ENCODE measurements at places on chromosomes 12 and 14.

- no peak for DNase-seq
Observed at GRCh38 chr12:17459214-17459613, 630.8 kb downstream of the RERGL start.

DNA sequence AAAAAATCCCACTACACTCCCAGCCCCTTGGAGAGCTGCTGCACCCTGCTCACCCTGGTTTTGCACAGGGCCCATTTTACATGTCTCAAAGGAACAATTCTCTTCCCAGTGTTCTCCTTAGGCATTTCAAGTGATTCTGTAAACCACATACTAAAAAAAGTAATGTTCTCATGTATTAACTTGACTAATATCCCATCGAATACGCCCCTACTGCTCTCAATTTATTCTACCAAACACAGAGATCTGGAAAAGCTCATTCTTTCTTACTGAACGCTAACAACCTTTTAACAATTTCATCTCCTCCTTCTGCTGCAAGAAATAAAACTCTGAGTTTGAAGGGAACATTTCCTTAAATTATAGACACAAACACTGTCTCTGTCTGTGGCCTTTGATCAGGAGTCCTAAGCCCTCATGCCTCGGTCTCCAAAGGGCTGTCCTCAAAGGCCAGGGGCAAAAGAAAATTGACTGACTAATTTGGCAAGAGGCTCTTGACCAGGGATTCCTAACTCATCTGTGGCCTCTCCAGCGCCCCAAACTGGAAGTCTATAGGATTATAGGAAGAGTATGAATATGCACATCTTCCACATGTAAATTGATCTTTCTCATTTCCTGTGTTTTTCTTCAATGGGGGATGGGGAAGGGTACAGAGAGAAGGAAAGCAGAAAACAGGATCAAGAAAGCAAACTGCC lies 17.1 kb upstream of the TSPAN11 start:
- DNase-seq: no peak

GRCh38 chr12:115949675-115950074 lies 327.8 kb downstream of the MED13L start:
- no peak for DNase-seq

DNA sequence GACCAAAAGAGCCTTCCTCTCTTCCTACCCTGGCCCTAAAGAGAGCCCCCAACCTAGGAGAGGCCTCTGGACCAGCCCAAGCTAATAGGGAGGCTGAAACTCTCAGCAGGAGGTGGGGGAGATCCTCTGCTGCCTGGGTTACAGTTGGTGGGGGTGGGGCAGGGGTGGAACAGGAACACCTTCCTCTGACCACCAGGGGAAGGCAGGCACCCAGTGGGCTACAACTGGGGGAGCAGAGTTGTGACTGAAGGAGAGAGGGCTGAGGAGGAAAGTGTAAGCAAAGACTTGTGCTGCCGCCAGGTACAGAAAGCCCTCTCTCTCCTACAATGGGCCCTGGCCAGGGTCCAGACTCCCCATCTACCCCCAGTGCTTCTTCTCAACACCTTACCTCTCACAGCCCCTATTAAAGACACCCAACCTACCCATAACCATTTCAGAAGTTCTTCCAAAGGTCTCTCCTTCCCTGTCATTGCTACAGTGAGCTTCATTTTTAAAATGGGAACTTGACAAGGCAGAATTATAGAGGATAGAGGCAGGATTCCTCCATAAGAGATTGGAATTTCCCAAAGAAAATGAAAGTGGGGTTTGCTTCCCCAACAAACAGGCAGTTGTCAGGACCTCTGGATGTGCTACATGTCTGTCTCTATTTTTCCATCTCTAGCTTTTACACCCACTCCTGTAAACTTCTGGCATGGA lies 1.4 kb downstream of the MYO1A start:
- DNase-seq: no peak

GRCh38 chr12:116639765-116640164 lies 80.6 kb downstream of the MAP1LC3B2 start:
- DNase-seq: no peak

DNA sequence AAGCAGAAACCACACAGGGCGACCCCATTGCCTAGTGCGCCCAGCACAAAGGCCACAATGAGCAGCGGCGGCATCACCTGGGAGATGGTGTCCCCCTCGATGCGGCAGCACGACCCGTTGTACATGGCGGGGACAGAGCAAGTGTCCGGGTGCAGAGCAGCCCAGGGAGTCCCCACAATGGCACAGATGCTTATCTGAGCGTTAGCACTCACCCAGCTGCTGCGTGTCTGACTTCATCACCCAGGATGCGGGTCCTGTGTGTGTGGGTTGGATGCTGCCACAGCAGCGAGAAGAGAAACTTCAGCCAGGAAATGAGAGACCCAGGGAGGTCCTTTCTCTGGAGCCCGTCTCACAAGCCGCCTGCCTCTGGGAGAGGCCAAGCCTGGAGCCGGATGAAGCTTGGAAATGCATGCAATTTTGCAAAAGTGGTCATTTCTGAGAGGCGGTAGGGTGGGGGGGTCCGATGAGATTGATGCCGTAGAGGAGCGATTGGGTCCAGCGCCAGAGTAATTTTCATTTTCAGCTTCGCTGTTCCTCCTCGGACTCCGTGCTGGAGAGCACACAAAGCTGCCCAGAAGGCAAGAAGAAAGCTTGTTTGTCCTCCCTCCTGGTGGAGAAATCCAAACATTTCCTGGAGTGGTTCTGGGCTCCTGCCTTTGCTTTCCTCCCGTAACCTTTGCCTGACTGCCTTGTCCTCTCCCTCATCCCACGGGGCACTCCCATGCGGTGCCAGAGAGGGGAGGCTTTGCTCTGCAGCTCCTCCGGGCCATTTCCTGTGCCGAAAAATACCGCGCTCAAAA lies at the start of gene HCAR1:
Gene HCAR1, minus strand, starts transcription at position 630 of the 800 bp plus-strand sequence. Its CDS starts 505 bp downstream, at position 125.
- DNase-seq: no peak

GRCh38 chr14:72476657-72477499 lies 417.0 kb downstream of the DPF3 start:
- no peak for DNase-seq

DNA sequence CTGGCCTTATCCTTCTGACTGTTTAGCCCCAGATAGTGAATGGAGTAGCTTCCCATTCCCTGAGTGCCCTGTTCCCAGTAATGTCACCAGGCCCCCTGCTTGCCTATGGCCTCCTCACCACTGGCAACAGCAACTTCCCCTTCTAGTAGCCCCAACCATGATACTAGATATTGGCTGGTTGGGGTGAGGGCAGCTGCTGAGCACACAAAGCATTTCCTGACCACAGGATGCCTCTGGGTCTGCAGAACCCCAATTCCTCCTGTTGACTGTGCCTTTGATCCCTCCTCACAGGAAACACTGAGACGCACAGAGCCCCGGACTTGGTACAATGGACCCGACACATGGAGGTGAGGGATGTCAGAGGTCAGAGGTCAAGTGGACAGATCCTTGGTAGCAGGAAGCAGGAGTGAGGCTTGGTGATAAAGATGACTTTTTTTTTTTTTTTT lies 597 bp downstream of the SOAT2 start:
- no peak for DNase-seq

GRCh38 chr12:89390802-89391673 lies 38.7 kb upstream of the DUSP6 start:
- no peak for DNase-seq

GRCh38 chr14:33734387-33734786 lies 216.5 kb downstream of the EGLN3 start:
- DNase-seq: no peak

GRCh38 chr12:116544656-116545055 lies 14.5 kb upstream of the MAP1LC3B2 start:
- no peak for DNase-seq

DNA sequence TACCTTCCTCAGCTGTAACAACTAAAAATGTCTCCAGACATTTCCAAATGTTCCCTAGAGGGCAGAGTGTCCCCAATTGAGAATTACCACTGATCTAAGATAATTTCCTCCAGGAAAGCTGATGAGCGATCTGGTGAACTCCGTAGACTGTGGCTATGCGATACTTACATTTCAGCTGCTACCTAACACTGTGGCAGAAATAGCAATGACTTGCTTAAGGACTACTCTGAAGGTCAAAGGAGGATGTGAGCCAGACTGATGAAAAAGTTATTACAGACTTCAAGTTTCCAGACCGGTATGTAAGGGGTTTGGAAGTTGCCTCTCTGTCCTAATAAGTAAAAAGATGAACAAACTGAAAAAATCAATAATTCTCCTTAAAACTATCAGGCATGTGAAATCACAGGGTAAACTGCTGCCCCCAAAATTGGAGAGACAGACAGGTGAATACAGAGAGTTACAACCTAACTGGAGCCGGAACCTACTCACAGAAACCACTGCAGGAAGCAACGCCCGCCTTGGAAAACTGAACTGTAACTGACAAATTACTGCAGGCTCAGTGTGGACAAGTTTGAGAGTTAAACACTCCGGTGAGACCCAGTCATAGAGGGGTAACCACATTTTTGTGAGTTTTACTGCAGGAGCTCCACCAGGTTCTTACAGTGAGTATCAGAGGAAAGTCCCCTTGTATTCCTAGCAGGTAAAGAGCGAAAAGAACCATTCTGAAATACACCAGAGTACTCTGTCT lies 60.0 kb upstream of the PARP11 start:
- DNase-seq: no peak

DNA sequence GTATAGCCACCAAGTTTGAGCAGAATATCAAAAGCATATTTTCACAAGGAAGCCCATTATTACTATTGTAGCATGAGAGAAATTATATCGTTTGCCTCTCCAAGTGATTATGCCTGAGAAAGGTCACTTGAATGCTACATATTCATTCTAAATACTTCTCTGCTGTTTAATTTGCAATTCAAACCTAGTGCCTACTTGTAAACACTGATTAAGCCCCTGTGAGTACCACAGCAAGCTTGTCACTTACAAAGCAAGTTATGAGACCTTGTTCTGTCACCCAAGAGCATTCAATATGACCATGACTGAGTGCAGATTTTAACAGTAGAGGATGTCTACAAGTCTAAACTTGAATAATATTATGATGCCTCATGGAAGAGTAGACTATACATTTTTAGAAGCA lies 124.7 kb upstream of the SSTR1 start:
- no peak for DNase-seq

DNA sequence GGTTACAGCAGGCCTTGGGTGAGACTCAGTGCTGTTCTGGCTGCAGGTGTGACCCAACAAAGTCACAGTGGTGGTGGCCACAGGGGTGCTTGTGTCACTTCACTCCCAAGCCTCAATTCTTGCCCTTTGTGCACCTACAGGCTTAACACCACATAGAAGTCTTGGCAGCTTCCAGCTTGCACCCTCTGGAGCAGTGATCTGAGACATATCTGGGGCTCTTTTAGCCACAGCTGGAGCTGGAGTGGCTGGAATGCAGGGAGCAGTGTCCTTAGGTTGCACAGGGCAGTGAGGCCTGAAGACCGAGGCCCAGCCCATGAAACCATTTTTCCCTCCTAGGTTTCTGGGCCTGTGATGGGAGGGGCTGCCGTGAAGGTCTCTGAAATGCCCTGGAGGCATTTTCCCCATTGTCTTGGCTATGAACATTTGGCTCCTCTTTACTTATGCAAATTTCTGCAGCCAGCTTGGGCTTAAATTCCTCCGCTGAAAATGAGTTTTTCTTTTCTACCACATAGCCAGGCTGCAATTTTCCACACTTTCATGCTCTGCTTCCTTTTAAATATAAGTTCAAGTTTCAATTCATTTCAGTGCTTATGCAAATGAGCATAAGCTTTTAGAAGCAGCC lies 37.7 kb downstream of the ADAM21 start:
- no peak for DNase-seq

GRCh38 chr12:125330645-125331341 lies 265.6 kb downstream of the AACS start:
- DNase-seq: no peak

- DNase-seq: no peak
Observed at GRCh38 chr14:80037349-80037748, 174.0 kb downstream of the DIO2 start.

GRCh38 chr14:22519877-22520685 lies 68.9 kb downstream of the DAD1 start:
- DNase-seq: peak; percentile 33

DNA sequence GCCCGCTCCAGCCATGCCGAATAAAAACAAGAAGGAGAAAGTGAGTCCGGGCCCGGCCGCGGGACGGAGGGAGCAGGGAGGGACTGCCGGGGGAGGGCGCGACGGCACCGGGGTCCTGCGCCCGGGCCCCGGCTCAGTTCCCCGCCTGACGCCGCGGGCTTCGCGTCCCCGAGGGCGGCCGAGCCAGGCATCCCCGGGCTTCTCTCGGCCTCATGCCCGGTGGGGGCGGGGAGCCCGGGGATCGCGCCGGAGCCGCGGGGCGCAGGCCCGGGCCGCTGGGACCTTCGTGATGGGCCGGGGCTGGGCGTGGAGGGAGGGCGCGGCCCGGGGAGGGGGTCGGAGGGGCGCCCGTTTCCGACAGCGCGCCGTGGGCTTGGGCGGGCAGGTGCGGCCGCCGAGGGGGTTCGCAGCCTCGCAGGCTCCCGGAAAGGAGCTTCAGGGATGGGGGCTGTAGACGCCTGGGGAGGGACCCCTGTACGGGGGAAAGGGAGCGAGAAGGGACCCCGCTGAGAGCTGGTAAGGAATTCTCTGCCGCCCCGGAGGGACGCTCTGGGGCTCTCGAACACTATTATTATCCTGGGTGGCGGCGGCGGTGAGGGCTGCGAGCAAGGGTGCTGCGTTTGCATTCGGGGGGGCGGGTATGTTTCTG lies 496 bp downstream of the PPP2R5C start:
- DNase-seq: no peak

- no peak for DNase-seq
Observed at GRCh38 chr12:122226366-122227125, 694 bp upstream of the DIABLO start.

GRCh38 chr12:132071830-132072384 lies 72.2 kb downstream of the DDX51 start:
- no peak for DNase-seq

DNA sequence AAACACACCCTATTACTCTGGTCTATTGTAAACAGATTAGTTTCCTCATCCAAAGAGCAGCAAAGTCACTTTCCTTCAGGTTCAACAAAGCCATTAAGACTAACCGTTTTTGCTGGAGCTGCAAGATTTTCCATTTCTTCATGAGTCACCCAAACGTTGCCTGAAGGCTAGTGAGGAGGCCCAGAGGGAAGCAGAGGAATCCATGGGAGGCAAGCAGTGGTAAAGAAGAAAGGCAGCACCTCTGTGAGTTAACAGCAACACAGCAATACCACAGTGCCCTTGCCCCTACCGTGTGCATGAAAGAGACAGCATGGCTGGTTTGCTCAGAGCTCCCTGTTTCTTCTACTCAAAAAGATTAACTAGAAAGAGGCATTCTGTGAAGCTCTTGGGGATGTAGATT lies 206.3 kb downstream of the ACSS3 start:
- no peak for DNase-seq

GRCh38 chr12:24359418-24359817 lies 409.9 kb upstream of the SOX5 start:
- no peak for DNase-seq

- no peak for DNase-seq
Observed at GRCh38 chr14:30875788-30876053, 1.4 kb downstream of the COCH start.

GRCh38 chr12:52713960-52714886 lies 10.9 kb upstream of the KRT77 start:
- no peak for DNase-seq

All from NCI-H524 treated with DMSO at 0.1 percent for 48 hours (cell line).